Brain microvascular endothelial cell (primary cell): ENCODE measurements at places on chromosomes 1 and 21.
A peak's percentile ranks its signal among the peaks of the same experiment; 100 is the strongest.

GRCh38 chr1:171801487-171801891, 20.0 kb downstream of the METTL13 start:
- DNase-seq = peak; percentile 9

DNA sequence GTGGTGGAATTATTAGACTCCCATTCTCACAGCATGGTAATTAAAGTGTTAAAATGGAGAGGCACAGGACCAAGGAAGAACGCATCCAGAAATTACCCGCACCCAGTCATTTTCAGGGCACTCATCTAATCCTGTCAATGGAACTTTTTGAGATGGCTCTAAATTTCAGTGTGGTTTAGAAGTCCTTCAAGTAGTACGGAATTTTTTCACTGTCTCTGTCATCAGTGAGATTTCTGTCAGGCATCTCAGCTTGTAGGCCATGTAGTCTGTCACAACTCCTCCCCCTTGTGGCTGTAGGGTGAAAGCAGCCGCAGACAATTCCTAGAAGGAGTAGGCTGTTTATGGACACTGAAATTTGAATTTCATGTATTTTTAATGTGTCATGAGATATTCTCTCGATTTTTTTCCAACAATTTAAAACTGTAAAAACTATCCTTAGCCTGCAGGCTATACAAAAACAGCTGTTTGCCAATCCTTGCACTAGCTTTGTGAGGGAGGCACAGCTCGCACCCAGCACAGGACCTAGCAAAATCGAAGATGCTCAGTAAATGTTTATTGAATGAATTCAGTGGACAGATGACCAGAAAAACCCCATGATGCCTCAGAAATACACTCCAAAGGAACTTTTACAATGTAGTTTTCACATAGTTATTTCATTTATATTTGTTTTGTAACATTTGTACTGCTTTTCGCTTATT, 6.6 kb upstream of the NUP133 start:
- DNase-seq = peak; percentile 83

DNA sequence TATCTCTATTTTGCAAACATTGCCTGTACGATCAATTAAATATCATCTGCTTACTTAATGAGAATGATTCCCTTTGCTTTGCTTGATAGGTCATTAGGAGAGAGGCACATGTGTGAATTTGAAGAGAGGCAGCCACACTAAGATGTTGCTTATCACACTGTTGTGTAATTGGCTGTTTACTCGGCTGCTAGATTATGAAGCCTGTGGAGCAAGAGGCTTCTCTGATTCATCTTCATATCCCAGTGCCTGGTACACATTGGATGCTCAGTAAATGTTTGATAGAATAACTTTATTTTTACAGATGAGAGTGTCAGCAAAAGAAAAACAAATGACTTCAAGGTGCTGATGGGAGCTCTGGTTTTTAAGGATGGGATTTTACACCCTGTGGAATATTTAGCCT, 156.2 kb upstream of the C8B start:
- no peak for DNase-seq

- no peak for DNase-seq
Measured at GRCh38 chr1:182681568-182681912, 2.8 kb downstream of the RGS8 start.

DNA sequence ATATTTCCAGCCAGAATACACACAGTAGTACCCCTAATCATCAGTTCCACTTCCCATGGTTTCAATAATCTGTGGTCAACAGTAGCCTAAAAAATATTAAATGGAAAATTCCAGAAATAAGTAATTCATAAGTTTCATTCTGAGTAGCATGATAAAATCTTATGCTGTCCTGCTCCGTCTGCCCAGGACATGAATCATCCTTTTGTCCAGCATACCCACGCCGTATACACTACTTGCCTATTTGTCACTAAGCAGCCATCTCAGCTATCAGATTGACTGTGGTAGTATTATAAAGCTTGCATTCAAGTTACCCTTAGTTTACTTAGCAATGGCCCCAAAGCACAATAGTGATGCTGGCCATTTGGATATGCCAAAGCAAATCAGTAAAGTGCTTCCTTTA, 118.7 kb downstream of the SLC5A9 start:
- no peak for DNase-seq

DNA sequence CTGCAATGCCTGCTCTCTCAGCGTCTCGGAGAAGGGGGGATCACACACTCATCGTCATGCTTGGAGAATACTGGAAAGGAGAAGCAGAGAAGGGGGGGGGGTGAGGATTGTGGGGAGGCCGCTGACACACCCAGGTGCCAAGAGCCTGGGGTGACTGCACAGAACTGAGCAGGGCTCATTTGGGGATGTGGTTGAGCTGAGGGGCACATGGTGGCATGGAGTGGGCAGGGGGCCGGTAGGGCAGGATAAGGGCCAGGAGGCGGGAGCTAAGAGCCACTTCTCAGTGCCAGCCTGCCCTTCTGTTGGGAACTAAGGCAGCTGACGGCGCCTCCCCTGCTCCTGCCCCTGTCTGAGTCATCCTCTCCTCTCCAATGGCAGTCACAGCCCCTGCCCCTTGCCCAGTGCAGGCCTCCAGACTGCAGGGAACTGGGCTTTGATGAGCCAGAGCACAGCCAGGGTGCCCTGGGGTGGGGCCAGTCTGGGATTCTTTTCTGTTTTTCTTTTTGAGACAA, 27.2 kb downstream of the MRPL37 start:
- no peak for DNase-seq

GRCh38 chr1:46183079-46183847, 7.0 kb upstream of the P3R3URF start:
- peak; percentile 93 for DNase-seq

- peak; percentile 59 for DNase-seq
Measured at GRCh38 chr1:112674440-112674985, at the start of gene MOV10. TSS of gene MOV10 (plus strand) at chr1:112674659. CDS start at chr1:112674913, 254 bp downstream.

- no peak for DNase-seq
Measured at GRCh38 chr1:178120088-178120487, 26.2 kb downstream of the RASAL2 start.

DNA sequence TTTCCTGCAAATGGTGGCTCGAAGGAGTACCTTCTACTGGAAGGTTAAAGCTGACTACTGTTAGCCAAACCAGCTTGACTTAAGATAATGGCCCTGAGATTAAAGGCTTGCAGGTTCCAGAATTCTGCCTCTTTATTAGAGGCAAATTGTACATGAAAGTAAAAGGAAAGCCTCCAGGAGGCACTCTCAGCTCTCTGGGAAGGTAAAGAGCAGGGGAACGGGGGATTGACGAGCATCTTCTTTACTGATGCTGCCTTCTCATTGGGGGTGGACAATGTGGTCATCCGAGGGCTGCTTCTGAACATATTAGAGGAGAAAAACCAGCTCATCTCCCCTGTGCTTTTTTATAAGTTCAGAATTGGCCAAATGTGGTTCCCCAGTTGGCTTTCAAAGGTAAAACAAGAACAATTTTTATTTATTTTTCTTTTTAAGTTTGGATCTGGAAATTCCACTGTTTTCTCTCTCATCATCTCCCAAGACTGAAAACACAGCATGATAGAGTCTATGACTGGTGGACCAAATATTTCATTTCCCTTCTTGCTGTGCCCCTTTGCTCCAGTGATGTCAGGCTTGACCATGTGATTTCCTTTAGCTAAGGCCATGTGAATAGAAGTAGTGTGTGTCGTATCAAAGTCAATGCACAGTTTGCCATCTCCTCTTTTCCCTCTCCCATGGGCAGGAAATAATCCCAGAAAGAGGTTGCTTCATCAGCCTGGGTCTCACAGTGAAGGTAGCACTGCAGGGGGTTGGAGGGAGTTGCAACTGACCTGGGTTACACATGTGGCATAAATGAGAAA, 292.7 kb downstream of the PRDM2 start:
- no peak for DNase-seq

DNA sequence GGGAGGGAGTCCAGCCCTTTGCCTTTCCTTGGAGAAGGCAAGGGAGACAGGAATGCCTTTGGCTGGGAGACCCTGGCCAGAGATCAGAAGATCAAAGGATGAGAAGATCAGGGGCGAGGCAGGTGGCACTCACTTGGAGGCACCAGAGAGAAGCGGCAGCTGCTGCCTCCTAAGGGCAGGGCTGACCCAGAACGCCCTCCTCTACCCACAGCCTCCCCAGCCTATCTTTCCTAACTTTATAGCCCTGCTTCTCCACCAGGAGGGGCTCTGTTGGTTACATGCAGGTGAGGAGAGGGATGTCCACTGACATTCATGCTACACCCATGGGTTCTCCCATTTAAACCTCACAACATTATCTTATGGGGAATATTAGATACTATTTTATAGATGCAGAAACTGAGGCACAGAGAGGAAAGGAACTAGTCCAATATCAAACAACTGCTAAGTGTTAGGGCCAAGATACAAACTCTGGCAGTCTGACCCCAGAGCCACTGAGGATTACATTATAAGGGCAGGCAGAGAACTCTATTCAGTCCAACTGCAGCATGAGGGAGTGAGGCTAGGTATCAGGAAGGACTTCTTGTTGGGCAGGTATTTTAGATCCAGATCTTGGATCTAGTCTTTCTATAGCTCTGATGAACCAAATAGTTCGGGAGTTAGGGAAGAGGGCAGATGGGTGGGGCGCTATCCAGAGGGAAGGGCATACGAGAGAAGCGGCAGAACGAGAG, 19.9 kb downstream of the LGR6 start:
- no peak for DNase-seq

DNA sequence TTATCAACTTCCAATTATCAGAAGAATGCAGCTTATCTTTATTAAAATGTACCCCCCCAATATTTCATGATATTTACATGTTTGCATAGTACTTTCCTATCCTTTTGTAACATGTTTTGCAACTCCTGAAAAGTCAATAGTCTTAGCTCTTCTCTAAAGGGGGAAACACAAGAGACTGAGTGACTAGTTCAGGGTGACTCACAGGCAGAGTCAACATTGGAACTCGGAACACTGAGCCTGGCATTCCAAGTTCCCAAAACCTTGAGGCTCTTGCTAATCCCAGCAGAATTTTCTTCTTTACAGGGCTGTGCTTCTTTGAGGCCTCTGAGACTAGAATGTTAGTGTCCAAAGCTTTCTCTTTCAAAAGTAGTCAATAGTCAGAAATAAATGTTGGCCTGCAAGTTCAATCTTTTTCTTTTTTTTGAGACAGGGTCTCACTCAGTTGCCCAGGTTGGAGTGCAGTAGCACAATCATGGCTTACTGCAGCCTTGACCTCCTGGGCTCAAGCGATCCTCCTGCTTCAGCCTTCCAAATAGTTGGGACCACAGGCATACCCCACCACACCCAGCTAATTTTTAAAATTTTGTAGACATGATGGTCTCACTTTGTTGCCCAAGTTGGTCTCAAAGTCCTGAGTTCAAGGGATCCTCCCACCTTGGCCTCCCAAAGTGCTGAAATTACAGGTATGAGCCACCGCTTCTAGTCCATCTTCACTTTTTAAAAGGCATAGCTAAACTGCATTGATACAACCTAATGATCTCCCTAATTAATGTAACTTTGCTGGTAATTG, 37.5 kb downstream of the ZNF281 start:
- peak; percentile 80 for DNase-seq

DNA sequence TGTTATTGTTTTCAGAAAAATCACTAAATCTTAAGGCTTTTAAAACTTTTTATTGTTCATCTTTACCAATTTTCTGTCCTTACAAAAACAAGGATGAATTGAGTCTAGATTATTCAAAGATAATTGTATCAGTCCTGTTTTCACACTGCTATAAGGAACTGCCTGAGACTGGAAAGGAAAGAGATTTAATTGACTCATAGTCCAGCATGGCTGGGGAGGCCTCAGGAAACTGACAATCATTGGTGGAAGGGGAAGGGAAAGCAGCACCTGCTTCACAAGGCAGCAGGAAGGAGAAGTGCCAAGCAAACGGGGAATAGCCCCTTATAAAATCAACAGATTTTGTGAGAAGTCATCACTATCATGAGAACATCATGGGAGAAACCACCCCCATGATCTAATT, 455.6 kb upstream of the ZP4 start:
- no peak for DNase-seq

DNA sequence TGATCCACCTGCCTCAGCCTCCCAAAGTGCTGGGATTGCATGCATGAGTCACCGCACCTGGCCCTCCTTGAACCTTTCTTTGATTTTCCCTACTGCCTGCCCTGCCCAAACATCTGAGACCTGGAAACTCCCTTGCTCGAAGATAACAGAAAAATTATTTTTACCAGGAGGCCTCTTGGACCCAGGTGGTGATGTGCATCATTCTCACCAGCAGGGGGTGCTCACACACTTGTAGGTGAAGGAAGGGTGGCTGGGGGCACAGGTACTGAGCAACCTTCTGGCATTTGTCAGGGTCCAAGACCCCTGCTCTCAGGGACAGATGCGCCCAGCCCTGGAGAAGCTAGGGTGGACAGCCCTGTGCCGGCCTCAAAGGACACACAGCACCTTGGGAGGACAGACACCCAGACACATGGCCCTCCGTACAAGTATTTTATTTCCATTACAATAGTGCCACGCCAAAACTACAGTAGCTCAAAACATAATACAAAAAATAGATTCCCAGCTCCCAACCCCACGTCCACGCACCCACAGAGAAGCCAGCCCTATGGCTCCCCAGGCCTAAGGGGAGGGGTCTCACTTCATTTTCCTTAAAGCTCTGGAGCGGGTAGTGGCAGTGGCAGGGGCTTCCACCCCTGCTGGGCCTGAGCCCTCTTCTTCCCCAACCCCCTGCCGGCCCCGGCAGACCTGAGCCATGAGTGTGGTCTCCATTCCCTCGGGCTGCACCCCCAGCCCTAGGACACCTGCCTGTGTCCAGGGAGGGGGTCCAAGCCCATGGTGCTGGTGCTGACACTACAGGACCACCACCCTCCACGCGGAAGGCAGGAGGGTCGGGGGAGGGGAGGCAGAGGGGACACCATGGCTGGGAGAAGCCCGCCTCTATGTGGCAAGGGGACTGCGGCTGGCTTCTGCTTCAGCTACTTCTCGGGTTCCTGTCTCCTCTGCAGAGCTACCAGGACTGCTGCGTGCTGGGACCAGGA, 40.4 kb upstream of the EIF4G3 start:
- peak; percentile 29 for DNase-seq

- no peak for DNase-seq
Measured at GRCh38 chr1:58999676-59000075, 215.8 kb upstream of the JUN start.

DNA sequence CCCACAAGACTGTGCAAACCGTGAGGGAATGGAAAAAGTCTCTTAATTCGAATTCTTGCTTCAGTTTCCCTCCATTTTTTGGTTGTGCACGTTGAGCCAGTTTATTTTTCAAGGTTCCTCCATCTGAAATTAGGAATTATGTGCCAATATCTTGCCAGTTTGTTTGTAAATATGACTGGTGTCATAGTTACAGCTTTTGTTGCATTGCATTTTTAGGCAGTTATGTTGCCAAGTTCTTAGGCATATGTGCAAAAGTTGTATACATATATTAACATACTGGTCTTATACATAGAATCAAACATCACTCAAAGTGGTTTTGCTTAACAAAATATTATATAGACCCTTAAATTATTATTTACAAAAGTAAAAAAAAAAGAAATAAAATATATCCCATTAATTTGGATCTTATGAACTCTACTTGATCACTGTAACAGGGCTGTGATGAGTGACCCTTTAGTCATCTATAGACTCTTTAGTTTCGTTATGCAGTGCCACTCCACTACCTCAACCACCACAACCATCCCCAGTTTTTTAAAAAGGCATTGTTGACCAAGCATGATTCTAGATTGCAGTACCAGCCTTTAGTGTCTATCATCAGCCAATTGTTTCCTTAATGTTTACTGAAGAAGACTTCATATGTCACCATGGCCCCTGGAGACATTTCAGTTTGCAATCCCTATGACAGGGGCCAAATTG, 20.9 kb upstream of the DYNLT5 start:
- no peak for DNase-seq

GRCh38 chr1:90144820-90145219, 149.9 kb downstream of the ZNF326 start:
- DNase-seq = no peak

GRCh38 chr1:94622757-94623156, 81.2 kb upstream of the F3 start:
- DNase-seq = peak; percentile 79
